Activated naive CD8-positive, alpha-beta T cell treated with anti-CD3 and anti-CD28 coated beads for 36 hours (primary cell): ENCODE measurements at places on chromosomes 12 and 14. TPM values are rescaled to one million over a fixed set of nuclear protein-coding genes. Genes with fewer than 3 reads are reported as not detected.

Gene KLHDC1
- 1.2 TPM for total RNA-seq

Gene CCDC196
- not detected for total RNA-seq

DNA sequence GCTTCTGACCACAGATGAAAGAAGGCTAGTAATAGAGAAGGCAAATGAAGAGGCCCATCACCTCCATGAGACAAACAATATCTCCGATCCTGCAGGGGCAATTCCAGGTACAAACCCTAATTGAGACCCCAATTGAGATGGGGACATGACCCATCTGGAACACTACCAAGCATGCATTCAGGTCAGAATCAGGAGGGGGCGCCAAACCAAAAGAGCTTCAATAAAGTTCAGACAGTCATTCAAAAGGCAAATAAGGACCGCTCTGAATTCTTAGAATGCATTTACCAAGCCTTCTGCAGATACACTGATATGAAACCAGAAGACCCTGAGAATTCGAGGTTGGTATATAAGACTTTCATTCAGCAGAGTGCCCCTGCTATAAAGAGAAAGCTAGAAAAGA is 10.2 kb upstream of the EDDM3B start:
- DNase-seq, result peak; percentile 5

DNA sequence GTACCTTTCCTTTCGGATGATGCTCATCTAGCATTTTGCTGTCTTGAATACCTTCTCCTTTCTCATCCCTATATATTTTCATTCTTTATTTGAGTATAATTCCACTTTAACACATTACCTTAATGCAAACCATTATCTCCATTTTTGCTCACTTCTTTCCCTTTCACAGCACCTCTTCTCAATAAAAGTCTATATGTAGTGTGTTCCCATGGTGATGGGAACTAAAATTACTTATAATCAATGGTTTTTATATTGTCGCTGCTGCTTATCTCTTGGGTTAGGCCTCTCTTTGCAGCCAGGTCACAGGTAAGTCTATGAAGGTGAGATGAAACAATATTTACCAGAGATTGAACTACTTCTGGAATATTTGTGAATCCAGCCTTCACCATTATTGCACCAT is 121.6 kb upstream of the FGD4 start:
- DNase-seq, result no peak

DNA sequence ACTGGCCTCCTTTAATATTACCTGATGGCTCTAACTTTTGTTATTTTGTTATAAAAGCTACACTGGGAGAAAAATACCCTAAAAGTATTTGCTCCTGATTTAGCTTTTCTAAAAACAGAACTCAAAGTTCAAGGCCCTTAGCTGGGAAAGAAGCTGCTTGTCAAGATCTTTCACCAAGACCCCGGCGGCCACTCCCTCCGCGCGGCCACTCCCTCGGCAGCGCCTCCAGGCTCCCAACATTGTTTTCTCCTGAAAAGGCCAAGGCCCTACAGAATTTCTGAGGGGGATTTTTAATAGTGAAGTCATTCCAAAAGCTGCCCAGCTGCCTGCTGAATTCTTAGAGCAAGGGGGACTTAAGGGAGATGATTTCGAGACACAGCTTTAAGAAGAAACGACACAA is 96.4 kb downstream of the NTN4 start:
- DNase-seq, result no peak

Gene SAMD15
- 0.45 TPM for total RNA-seq

Gene AKAP6
- 1.3 TPM for total RNA-seq

Gene GPRC5D
- total RNA-seq, result not detected

GRCh38 chr12:79763766-79764452 is 73.1 kb upstream of the PAWR start:
- no peak for DNase-seq

DNA sequence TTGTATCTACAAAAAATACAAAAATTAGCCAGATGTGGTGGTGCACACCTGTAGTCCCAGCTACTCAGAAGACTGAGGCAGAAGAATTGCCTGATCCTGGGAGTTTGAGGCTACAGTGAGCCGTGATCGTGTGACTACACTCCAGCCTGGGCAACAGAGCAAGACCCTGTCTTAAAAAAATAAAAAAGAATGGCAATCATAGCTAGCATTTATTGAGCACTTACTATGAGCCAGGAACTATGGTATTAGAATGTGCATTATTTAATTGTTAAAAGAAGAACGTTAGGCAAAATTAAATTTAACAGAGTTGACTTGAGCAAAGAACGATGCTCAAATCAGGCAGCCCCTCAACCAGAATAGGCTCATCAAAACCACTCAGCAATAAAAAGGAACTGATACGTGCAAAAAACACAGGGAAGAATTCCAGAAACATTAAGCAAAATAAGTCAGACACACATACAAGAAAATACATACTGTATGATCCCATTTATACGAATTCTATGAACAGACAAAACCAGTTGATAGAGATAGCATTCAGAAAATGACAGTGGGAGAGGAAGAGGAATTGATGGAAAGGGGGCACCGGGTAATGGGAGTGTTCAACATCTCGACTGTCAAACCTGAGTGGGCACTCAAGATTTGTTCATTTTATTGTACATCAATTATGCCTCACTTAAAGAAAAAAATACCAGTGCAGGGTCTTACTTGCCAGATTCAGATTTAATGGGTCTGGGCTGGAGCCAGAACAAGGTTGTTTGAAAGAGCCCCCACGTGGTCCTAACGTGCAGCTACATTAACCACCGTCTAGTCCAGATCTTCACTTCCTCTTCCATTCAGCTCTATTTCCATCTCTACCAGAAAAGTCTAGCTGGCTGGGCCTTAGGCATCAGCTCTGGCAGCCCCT is 8.0 kb downstream of the SCNN1A start:
- peak; percentile 24 for DNase-seq

DNA sequence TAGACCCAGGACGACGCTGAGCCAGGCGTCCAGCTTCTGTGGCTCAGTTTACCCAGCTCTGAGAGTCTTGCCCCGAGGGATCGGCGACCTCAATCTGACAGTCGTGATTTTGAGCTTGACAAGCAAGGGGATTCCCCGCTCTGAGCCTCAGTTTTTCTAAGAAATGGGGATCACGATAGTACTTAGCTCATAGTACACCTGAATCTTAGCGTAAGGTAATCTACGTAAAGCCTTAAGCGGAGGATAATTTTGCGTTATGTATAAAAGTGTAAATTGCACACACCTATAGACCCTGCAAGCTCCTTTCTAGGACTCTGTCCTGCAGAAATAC is 285 bp downstream of the MVK start:
- no peak for DNase-seq

- no peak for DNase-seq
Observed at GRCh38 chr14:73235531-73236155, 1.7 kb upstream of the PAPLN start.

- DNase-seq, result no peak
Observed at GRCh38 chr12:102757154-102757881, 159.7 kb downstream of the PAH start.

DNA sequence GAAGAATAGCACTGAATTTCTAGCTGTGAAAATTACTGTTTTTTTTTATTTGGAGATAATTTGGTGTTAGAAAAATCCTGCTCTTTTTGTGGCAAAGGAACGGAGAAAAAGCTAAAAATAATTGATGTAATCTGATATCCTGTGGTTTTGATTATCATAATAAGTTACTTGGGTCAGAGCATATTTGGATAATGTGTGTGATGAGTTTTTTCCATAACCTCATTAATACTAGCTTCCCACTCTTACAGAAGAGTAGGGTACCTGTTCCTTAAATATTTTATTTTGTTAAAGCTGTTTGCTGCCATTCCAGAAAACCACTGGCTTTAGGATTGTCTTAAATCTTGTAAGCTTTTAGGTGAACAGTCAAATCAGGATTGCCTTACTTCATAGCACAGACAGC is 4.7 kb downstream of the PSMC6 start:
- DNase-seq, result no peak

DNA sequence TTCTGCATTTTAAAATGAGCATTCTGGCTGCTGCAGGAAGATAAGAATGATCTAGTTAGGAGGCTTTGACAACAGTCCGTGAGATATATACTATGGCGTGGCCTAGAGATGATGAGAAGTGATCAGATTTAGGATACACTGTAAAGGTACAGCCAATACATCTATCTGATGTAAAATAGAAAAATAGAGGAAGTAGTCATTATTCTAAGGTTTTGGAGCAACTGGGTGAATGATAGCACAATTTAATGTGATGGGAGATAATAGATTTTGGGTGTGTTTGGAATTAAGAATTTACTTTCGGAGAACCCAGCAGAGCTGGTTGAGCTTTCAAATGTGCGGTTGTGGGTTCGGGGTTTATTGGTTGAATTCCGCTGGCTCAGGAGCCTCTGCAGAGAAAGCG is at the start of gene ANP32D:
Gene ANP32D, plus strand, starts transcription at position 301 of the 400 bp plus-strand sequence. CDS start 106 bp downstream, outside the sequence.
- DNase-seq, result no peak

- no peak for DNase-seq
Observed at GRCh38 chr12:7210642-7211151, 21.2 kb downstream of the PEX5 start.

DNA sequence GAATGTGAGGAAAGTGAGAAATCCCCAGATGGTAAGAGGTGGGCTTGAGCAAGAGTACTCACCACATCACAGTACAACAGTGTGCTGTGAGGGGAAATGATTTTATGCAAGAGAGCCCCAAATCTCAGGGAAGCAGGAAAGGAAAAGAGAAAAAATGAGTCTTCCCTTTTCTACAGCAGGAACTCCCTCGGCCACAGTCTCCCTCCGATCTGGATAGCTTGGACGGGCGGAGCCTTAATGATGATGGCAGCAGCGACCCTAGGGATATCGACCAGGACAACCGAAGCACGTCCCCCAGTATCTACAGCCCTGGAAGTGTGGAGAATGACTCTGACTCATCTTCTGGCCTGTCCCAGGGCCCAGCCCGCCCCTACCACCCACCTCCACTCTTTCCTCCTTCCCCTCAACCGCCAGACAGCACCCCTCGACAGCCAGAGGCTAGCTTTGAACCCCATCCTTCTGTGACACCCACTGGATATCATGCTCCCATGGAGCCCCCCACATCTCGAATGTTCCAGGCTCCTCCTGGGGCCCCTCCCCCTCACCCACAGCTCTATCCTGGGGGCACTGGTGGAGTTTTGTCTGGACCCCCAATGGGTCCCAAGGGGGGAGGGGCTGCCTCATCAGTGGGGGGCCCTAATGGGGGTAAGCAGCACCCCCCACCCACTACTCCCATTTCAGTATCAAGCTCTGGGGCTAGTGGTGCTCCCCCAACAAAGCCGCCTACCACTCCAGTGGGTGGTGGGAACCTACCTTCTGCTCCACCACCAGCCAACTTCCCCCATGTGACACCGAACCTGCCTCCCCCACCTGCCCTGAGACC is 7.8 kb downstream of the ATN1 start:
- DNase-seq, result no peak

DNA sequence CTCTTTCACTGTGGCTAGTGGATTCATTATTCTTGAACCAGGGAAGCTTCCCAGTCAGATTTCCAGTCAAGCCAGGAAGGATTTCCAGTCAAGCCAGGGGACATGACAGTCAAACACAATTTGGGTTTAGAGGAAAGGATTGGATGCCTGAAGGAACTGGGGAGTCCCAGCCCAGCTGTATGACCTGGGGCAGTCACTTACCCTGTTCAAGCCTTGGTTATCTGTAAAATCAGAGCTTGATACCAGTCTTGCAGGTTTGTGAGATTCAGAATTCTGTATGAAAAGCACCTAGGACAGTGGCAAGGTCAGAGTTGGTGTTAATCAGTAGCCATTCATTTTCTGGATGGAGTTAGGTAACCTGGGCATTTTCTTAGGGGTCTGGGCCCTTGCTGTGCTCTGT is 152.7 kb downstream of the CHST11 start:
- no peak for DNase-seq

DNA sequence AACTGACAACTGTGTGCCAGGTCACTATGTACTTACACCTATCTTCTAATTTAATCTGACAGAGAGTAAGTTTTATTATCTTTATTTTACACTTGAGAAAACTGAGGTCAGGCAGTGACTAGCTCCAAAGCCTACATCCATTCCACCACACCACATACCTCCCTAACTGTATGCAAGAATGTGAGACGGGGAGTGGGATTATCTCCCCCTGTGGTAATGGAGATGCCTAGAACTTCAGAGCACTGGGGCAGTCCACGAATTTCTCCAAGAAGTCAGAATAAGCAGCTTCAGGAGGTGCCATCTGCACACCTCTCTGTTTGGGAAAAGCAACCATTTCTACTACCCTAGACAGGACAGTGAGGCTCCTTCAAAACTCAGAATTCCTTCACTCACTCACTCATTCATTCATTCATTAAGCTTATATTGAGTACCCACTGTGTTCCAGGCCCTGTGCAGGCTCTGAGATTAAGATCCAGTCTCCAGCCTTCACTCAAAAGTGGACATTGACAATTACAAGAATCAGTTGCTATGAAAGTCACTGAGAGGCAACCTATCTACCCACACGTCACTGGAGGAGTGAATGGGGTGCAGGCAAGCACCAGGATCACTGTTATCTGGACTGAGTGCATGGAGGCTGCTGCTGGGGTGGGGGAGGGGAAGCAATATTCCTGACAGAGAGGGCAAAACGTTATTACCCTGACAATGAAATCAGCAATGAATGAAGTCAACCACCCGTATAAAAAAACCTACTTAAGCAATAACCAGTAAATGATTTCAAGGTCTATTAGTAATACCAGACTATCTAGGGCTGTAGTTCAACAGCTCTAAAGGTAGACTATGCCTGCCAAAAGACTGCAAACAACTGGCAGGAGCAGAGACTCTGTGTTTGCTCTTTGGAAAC is 18.0 kb downstream of the SLC7A7 start:
- no peak for DNase-seq

DNA sequence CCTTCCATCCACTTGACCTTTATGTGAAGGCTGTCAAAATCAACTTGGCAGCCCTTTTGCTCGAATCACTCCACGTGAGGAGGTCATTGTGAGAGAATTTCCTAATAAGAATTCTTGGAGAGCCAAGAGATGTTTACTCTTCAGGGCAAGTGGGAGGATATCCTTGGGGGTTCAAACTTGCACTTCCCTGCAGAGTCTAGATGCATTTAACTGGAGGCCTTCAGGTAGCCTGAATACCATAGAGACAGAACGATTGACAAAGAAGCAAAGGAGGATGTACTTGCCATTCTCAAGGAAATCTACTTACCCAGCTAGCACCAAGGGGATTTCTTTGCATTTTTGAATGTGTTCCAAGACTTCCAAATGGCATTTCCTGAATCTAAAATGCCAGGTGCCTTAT is 1702.6 kb upstream of the FLRT2 start:
- no peak for DNase-seq

GRCh38 chr12:19652386-19652785 is 213.1 kb downstream of the AEBP2 start:
- DNase-seq, result no peak

GRCh38 chr12:65756956-65757511 is 67.2 kb upstream of the HMGA2 start:
- peak; percentile 23 for DNase-seq

Gene KRT75
- not detected for total RNA-seq

Gene AHNAK2
- total RNA-seq, result not detected

Gene SYCP3
- 0.21 TPM for total RNA-seq

DNA sequence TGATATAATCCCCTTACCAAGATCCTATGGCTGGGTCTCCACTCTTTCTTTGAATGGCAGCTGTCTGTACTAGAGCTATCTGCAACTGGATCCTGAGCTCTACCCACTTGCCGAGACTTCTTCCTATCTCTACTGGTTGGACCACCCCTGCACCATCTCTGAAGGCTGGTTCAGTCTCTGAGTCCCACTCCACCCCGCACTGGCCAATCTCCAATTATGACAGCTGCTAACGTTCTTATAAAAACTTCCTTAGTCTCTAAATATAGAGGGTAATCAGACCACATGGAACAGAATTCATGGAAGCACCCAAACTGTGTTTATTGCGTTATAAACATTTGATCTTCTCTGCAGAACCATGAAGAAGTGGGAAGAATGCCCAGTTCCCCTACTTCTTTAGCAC is 186.6 kb upstream of the EEA1 start:
- no peak for DNase-seq

Gene MGAT2
- 40.0 TPM for total RNA-seq
